NCI-H1930 (cell line): ENCODE measurements at places on chromosomes 16 and 17.

DNA sequence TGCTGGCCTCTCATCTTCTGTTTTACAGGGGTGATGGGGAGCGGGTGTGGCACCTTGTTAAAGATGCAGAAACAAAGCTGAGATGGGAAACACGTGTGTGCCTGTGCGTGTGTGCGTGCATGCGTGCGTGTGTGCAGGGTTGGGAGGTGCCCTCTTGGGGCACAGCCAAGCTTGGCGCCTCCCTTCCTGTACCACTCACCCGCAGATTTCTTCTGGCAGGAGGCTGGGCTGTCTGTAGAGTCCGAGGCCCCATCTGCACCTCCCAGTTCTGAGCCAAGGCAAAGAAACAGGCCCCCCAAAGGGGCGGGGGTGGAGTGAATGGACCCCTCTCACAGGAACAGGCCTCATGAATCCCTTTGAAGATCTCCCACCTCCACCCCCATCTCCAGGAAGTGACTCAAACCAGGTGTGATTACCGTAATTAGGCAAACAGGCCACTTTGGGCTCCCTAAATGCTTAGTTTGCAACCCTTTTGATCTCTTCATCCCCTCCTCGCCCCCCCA lies 20.9 kb downstream of the TNS4 start:
- no peak for DNase-seq

GRCh38 chr16:73231944-73232554 lies 184.1 kb upstream of the ZFHX3 start:
- no peak for DNase-seq

DNA sequence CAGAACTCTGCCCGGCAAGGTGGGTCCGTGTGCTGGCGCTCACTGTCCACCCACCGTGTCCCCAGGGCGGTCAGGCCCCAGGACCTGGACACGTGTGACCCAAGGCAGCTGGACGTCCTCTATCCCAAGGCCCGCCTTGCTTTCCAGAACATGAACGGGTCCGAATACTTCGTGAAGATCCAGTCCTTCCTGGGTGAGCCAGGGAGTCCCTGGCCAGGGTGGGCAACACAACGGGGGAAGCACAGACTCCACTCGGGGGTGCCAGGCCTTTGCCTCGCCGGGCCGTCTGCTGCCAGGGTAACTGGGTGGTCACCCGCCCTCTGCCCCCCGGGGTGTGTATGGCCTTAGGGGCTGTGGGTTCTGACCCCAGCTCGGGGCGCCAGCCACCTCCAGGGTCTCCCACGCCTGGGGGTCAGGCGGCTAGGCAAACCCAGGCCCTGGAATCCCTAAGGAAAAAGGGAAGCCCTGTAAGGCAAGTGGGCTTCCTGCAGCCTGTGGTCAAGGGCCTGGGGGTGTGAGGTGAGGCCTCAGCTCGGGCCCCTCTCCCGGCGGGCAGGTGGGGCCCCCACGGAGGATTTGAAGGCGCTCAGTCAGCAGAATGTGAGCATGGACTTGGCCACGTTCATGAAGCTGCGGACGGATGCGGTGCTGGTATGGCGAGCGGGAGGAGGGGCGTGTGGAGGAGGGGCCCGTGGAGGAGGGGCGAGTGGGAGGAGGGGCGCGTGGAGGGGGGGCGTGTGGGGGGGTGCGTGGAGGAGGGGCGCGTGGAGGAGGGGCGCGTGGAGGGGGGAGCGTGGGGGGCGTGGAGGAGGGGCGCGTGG lies 6.5 kb downstream of the MSLN start:
- DNase-seq: no peak

GRCh38 chr17:43216762-43217613 lies 5.3 kb downstream of the TMEM106A start:
- no peak for DNase-seq

- DNase-seq: no peak
These were observed 85.0 kb downstream of the PMP22 start for GRCh38 chr17:15180121-15180561.
